Activated CD4-positive, CD25-positive, alpha-beta regulatory T cell (primary cell): ENCODE measurements at places on chromosomes 2 and 18.
A peak's percentile ranks its signal among the peaks of the same experiment; 100 is the strongest.

DNA sequence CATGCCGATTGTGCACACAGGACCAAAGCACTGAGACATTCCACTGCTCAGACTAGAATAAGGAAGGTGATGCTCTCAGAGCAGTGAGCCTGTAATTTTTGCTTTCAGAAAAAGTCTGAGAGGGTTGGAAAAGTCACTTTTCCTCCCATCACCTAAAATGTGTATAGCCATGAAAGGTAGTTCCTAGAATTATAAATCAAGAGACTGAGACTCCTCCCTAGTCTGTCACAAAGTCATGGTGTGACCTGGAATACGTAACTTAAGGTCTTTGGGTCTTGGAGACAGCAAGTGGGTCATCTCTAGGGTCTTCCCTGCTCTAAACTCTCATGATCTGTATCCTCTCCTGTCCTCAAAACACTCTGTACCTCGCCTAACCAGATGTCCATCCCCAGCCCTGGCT lies 16.9 kb downstream of the ZNF521 start:
- DNase-seq = no peak

DNA sequence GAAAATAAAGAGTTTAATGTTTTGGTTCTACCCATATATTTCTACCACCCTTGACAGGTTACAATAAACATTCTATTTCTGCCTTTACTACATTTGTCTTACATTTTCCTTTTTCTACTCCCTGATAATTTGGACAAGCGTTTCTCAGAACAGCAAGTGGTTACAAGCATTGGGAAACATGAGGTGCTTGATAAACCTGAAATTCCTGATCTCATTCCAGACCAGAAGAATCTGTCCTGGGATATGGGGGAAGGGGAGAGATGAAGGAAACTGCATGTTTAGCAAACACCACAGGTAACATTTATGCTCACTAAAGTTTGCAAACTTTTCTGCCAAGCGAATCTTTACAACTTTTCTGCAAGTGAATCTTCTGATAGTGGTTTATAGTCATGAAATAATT lies 28.3 kb upstream of the DSC1 start:
- no peak for DNase-seq

DNA sequence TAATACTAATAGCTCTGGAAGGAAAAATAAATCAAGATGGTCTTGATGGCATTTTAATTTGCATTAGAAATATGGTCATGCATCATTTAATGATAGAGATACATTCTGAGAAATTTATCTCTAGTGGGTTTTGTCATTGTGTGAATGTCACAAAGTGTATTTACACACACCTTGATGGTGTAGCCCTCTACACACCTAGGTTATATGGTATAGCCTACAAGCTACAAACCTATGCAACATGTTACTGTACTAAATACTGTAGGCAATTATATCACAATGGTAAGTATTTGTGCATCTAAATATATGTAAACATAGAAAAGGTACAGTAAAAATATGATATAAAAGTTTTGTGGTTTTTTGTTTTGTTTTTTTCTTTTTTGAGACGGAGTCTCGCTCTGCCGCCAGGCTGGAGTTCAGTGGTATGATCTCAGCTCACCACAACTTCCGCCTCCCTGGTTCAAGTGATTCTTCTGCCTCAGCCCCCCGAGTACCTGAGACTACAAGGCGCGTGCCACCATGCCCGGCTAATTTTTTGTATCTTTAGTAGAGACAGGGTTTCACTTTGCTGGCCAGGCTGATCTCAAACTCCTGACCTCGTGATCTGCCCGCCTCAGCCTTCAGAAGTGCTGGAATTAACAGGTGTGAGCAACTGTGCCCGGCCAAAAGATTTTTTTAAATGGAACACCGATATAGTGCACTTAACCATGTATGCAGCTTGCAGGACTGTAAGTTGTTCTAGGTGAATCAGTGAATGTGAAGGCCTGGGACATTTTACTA lies 83.7 kb upstream of the UBXN4 start:
- DNase-seq = peak; percentile 10

- no peak for DNase-seq
These were observed 38.9 kb upstream of the SCG2 start for GRCh38 chr2:223641082-223641481.

DNA sequence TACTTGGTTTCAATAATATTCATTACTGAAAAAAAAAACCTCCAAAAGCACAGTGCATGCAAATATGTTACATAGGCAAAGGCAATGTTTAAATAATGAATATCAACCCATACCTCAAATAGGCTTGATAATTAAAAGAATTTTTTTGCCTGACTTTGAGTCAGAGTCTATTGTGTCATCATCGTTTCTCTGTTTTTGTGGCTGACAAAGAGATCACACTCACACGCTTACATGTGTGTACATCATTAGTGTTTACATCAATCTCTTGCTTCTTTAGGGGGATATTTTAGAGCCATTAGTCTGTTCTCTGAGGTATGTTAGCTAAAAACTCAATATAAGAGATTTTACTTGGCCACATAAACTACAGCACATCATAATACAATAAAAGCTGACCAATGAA lies 150.3 kb upstream of the MMADHC start:
- no peak for DNase-seq

- no peak for DNase-seq
These were observed 71.1 kb downstream of the ANKRD44 start for GRCh38 chr2:197239434-197239833.

DNA sequence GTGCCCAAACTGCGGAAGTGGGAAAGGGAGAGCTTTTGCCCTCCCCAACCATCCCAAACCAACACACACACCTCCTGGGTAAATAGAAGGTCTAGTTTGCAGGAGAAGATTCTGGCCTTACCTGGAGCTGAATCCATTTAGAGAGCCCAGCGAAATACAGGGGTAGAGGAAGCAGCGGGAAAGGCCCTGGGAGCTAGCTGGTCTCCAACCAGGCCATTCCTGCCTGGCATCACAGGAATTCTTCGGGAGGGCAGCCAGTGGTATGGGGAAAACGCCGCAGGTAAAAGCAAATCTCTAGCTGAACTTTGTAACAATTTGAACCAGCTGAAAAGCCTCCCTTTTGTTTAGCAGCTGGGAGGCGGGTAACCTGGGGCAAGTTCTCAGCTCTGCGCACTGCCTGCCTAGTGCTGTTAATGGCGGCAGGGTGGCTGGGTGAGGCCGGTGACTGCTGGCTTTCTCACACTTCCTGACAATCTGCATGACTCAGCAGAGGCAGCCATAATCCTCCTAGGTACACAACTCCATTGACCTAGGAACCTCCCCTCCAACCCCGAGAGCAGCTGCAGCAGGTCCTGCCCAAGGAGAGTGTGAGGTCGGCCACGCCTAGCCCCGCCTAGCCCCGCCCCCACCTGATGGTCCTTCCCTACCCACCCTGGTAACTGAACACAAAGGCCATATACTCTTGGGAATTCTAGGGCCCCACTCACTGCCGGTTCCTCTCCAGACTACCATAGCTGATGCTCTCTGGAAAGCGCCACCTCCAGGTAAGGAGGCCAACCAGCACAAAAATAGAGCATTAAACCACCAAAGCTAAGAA lies 483.8 kb upstream of the REG3G start:
- no peak for DNase-seq

- DNase-seq = no peak
These were observed 372.8 kb downstream of the TMX3 start for GRCh38 chr18:68342039-68342659.

DNA sequence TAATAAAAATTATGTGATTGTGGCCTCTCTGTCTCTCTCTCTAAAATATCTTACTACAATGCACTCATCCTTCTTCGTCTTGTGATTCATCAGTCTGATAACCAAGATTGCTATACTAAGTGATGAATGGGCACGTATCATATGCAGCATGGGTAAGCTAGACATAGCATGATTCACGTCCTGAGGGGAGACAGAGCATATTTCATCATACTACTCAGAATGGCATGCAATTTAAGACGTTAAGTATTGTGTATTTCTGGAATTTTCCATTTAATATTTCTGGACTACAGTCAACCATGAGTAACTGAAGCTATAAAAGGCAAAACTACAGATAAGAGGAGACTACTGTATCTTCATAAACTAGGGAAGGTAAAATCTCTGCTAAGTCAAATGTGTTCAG lies 97.0 kb upstream of the CD226 start:
- no peak for DNase-seq

DNA sequence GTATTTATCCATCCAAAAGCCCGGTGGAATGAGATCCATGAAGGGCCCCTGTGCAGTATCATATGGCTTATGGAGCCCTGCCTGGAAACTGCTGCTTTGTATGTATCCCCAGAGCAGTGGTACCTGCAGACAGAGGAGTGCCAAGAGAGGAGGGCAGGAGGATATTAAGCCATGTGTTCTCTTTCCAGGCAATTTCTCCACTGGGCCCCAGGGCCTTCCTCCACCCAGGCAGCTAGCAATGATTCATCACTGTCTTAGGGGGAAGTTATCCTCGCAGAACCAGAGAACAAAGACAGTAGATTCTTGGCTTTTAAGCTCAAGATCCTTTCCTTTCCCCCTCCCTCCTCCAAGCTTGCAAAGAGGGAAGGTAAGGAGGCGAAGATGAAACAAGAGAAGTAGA lies 98.1 kb downstream of the LRRC30 start:
- DNase-seq = no peak

- DNase-seq = no peak
These were observed 634.2 kb upstream of the TMEFF2 start for GRCh38 chr2:192828947-192829346.

GRCh38 chr2:156305121-156305520 lies 27.4 kb downstream of the NR4A2 start:
- DNase-seq = no peak

DNA sequence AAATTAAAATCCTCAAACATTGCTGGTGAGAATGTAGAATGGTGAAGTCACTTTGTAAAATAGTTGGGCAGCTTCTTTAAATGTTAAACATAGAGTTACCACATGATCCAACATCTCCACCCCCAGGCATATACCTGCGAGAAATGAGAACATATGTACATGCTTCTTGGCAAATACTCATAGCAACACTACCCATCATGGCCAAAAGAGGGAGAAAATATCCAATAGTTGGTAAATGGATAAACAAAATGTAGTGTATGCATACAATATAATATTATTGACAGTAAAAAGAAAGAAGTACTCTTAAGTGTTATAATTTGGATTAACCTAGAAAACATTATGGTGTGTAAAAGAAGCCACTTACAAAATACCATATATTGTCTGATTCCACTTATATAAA lies 185.9 kb downstream of the CDH7 start:
- no peak for DNase-seq

GRCh38 chr18:36518839-36519238 lies 221.3 kb downstream of the FHOD3 start:
- DNase-seq = no peak

DNA sequence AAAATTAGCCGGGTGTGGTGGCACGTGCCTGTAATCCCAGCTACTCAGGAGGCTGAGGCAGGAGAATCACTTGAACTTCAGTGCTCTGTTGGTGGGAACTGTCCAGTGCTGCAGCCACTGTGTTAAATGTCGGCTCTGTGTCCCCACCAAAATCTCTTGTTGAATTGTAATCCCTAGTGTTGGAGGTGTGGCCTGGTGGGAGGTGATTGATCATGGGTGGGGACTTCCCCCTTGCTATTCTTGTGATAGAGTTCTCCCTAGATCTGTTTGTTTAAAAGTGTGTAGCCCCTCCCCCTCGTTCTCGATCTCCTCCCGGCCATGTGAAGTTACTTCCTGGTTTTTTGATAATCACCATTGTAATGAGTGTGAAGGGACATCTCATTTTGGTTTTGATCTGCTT lies 9.8 kb upstream of the RPL31 start:
- no peak for DNase-seq

- DNase-seq = no peak
These were observed 7.7 kb downstream of the APOB start for GRCh38 chr2:21035974-21036707.

- DNase-seq = no peak
These were observed 461.4 kb downstream of the RNF144A start for GRCh38 chr2:7378591-7378990.

- no peak for DNase-seq
These were observed 33.6 kb downstream of the SATB2 start for GRCh38 chr2:199424160-199424559.

- DNase-seq = no peak
These were observed 1.4 kb downstream of the CYRIA start for GRCh38 chr2:16664052-16664731.
